ENCODE measurements at places on chromosomes 6 and 20. TPM values are rescaled to one million over a fixed set of nuclear protein-coding genes. Genes with fewer than 3 reads are reported as not detected.

The DACT2 gene
- not detected for total RNA-seq

GRCh38 chr6:34487536-34487935 lies 21.7 kb downstream of the PACSIN1 start:
- DNase-seq: no peak

DNA sequence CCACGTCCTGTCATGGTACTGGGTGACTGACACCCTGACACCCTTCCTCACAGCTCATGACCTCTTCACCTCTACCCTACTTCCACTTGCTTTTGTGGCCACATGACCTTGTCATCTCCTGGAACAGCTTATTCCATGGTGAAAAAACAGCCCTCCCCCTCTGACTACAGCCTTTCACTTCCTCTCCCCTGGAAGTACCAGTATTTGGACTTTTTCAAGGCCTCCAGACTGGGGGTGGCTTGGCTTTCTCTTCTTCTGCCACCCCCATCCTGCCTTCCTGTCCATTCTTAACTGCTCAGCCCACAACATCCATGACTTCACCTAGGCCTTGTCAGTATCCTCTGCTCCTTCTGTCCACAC lies 168.4 kb downstream of the CARMIL1 start:
- DNase-seq: no peak

DNA sequence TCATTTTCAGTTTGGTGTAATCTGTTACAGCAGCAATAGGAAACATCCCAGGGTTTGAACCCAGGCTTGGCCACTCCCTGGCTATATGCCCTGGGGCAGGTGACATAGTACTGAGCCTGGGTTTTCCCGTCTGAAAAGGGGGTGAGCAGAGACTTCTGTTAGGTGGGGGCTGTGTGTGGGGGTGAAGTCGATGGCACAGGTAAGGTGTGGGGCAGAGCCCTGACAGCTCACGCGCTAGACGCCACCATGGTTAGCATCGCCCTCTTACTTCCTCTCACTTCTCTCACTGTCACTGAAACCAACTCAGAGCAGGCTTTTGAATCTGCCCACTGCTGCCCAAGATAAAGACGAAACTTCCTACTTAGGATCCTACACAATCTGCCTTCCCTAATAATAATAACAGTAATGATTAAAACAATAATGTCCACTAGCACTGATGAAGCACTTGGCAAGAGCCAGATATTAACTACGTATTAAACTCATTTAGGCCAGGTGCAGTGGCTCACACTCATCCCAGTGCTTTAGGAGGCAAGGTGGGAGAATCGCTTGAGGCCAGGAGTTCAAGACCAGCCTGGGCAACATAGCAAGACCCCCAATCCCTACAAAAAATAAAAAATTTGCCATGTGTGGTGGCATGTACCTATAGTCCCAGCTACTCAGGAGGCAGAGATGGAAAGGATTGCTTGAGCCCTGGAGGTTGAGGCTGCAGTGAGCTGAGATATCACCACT lies 117.9 kb upstream of the PTPN1 start:
- DNase-seq: no peak

GRCh38 chr6:168061269-168062210 lies 17.5 kb downstream of the FRMD1 start:
- no peak for DNase-seq

GRCh38 chr6:28977341-28978132 lies 27.6 kb downstream of the ZNF311 start:
- DNase-seq: peak; percentile 83

The SYCP2 gene
- total RNA-seq: 0.35 TPM

- no peak for DNase-seq
These were observed 282.3 kb downstream of the FOXA2 start for GRCh38 chr20:22302039-22302438.
